ENCODE measurements at places on chromosomes 7 and 10.

- DNase-seq = no peak
Measured at GRCh38 chr10:1128115-1128514, 71.9 kb downstream of the WDR37 start.

DNA sequence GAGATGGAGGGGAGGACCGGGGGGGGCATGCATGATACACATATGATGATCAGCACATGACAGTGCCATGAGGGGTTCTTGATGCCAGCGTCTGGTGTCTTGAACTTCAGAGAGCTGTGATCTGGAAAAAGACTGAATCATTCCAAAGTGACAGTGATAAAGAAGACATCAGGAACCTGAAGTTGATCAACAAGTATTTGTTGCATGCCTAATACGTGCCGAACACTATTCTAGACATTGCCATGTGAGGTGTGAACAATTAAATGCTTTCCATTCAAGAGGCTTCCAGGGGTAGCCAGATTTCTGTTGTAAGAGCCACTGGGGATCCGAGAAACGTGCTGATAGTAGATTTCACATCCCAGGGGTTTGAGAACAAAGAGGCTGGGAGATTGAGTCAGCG is 6.2 kb downstream of the MCM10 start:
- no peak for DNase-seq

GRCh38 chr10:66844176-66844942 is 81.5 kb upstream of the LRRTM3 start:
- no peak for DNase-seq

DNA sequence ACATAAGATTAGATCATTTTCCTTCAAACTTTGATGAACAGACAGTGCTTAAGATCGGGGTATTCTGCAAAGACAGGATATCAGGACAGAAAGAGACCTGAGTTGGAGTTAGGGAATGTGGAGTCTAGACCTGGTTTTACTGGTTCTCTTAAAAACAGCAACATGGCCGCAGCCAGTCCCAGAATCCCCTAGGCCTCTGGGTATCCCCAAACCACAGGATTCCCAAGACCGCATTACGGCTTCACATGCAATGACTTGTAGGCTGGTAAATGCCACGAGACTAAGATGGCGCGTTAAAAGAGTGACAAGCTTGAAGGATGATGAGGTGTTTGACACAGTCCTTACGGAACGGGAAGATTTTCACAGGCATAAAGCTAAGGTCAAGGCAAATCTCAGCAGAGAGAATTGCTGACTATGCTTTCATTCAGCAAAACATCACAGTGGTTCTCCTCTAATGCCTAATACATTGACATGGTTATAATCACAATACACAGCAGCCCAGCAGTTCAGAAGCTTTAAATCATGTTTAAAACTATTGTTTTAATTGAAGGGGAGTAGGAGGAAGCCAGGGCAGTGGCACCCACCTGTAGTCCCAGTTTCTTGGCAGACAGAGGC is 32.9 kb downstream of the MPP7 start:
- DNase-seq = no peak

- no peak for DNase-seq
Measured at GRCh38 chr7:123096434-123096833, 100.9 kb upstream of the TAS2R16 start.

DNA sequence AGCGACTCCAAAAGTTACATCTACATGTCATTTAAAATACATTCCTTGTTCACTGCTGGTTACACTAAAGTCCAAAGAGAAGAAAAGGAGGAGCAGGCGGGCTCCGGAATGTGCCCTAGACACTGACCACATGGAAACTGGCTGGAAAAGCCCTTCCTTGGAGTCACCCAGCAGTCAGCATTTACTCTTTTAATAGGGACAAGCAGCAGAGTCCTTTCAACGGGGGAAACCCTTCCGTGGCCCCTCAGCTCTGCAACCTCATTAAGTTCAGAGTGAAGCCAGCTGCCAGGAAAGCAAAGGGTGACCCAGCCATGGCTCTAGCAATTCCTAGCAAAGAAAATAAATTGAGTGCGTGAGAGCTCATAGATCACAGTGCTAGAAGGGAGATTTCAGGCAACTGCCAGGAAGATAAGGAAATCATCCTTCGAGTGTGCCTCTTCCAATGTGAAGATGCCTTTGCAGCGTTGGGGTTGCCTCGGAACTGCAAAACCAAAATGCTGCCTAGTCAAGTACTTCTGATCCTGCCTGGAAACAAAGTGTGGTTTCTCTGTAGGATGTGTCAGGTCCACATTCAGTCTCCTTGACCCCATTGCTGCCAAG is 101.6 kb downstream of the SORBS1 start:
- DNase-seq = no peak

DNA sequence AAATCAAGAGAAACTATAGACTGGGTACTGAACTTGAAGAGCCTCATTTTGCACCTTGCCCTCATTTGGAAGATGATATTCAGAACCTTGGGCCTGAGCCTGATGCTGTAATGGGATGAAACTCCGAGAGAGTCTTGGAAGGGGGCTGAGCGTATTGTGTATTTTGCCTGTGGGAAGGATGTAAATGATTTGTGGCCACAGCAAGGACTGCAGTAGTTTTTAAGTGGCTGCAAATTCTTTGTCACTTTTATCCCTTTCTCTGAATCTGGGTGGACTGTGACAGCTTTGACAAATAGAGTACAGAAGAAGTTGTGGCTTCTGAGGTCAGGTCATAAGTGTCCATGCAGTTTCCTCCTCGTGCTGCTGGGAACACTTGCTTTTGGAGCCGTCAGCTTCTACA is 221.2 kb downstream of the ADRA2A start:
- no peak for DNase-seq

DNA sequence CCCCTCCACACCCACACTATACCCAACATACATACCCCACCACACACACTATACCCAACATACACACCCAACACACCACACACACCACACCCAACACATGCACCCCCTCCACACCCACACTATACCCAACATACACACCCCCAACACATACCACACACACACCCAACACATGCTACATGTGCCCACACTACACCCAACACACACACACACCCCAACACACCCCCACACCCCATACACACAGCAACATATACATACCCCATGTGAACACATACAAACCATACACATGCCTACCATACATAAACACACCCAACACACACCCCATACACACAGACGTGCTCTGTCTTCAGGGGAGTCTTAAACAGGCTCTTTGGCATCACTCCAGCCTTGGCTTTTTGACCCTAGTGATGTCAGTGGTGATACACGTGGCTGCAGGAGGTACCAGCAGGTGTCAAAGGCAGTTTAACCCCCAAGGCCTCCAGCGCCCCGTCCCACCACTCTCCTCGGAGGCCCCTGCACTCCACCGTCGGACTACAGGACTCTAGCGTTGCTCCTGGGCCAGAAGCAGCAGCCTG is 73.4 kb downstream of the HIPK2 start:
- DNase-seq = no peak

- no peak for DNase-seq
Measured at GRCh38 chr7:22052674-22053365, 107.1 kb upstream of the CDCA7L start.

- no peak for DNase-seq
Measured at GRCh38 chr7:19060761-19061259, 56.6 kb downstream of the TWIST1 start.

GRCh38 chr10:120861178-120861855 is 10.2 kb downstream of the WDR11 start:
- DNase-seq = no peak

GRCh38 chr10:55979203-55979602 is 381.9 kb downstream of the ZWINT start:
- no peak for DNase-seq

DNA sequence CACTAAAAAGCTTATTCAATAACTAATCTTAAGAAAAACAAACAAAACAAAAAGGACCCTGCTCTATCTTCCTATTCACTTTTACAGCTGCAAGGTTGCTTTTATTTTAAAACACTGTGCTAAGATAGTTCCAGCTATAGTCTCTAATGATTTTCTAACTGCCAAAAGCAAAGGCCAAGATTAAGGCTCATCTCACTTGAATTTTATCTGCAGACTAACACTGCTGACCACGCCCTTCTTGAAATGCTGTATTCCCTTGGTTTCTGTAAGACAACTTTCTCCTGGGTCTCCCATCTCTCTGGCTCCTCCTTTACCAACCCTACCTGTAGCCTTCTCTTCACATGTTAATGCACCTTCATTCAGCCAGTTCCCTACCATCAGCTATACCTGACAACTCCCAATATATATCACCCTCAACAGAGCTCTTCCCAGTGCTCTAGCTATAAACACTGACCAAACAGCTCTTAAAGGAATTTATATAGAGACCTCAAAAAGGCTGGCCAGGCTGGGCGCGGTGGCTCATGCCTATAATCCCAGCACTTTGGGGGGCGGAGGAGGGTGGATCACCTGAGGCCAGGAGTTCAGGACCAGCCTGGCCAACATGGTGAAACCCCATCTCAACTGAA is 11.7 kb downstream of the SRPK2 start:
- DNase-seq = no peak

DNA sequence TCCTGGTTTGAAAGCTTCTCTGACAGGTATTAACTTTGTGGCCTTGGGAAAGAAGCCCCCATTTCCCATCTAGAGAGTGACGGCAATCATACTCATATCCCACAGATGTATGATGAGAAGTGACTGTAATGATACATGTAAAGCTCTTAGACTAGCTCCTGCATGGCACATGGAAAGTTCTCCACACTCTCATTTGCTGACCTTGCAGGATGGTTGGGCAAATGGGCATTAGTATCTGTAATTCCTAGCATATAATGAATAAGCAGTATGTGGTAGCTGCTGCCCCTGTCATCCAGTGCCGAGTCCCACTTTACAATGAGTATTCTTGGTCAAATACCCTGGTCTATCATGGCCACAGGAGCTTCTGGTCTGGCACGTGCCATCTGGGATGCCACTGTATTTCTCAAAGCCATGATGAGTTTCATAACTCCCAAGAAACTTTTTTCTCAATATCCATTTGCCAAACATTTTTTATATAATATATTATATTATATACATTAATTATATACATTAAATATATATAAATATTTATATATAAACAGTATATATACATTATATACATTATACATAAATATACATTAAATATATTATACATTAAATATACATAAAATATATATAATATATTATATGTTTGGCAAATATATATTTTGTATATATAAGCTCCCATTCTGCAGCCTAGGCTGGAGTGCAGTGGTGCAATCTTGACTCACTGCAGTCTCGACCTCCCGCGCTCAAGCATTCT is 106.5 kb upstream of the FZD1 start:
- no peak for DNase-seq

DNA sequence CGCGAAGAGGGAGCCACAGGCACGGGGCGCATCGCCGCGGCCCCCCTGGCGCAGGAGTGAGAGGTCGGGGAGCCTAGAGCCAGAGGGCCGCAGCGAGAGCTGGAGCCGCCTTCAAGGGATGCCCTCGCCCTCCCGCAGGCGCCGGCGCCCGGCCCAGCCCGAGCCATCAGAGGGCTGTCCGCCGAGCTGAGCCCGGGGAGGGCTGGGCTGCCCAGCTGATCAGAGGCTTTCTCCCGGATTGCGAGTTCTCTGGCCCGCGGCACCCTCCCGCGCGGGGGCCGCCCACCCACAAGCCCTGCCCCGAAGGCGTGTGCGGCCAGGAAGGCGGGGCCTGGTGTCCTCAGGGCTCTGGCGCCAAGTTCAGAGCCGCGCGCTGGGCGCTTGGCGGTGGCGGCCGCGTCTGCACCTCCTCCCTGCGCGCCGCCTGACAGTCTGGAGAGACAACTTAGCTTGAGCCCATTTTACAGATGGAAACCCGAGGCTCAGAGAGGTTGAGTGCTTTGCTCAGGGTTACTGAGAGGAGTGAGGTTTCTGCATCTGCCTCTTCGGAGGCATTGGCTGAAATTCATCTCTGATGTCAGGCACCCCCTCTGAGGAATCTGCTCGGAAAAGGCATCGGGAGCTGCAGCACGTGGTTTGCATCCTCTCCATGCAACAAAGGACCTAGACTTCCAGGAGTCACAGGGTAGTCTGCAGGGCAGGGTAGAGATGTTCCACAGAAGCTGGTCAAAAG is 3.8 kb upstream of the ANTXRL start:
- DNase-seq = peak; percentile 67

- DNase-seq = no peak
Measured at GRCh38 chr7:22601812-22602565, 102.0 kb upstream of the STEAP1B start.

DNA sequence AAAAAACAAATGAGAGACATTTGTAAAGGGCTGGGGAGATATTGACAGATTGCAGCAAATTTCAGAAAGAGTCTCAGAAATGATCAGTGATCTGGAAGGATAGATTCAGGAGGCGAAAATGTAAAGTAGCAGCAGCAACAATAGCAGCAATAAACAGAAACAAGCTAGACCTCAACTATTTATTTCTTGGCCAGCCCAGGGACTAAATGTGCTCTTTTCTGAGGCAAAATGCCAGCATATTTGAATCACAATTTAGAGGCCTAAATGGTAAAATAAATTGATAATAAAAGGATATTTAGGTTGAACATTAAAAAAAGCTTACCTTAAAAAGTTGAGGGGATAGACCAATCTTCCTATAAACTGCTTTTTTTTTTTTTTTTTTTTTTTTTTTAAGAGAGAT is 134.6 kb upstream of the ITGB1 start:
- no peak for DNase-seq

GRCh38 chr7:28779954-28780353 is 178.2 kb downstream of the TRIL start:
- DNase-seq = no peak

DNA sequence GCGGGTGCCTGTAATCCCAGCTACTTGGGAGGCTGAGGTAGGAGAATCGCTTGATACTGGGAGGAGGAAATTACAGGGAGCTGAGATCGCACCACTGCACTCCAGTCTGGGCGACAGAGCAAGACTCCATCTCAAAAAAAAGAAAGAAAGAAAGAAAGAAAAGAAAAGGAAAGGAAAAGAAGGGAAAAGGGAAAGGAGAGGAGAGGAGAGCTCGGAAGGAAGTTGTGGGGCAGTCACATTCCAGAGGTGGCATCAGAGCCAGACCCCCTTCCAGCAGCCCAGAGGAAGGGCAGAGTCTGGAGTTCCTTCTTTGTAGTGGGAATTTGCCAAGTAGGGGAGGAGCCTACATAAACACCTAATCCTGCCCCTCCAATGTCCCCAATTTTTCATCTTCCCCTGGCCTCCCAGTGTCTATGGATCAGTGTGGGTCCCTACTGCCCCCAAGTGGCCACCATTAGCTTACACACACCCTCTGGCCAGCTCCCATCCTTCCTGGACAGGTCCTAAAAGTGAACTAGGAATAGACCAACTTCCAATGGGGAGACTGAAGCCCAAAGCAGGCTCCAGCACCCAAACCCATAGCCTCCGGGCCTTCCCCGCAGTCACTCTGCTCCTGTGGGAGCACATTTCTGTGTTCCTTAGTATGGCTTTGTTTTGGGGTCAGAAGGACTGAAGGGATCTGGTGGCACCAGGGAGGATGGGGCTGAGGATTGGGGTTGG is 39.6 kb upstream of the HSPB1 start:
- no peak for DNase-seq

DNA sequence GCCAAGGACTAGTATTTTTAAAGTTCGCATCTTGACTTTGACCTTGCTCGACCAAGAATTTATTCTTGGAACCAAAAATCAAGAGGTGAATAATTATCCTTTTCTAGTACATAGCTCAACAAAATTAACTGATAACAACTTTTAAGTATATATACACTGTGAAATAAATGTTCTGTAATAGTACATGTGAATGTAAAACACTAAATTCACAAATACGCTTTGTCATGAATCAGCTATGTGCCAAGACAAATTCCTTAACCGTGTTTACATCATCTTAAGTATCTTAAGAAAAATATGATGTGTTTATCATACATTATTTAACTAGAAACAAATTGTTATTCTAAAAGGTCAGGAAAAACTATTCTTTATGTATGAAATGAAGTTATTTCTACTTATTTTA is 83.3 kb downstream of the CUL2 start:
- DNase-seq = no peak

Measured in CD8-positive, alpha-beta T cell (primary cell).